ENCODE measurements at places on chromosomes 2 and 18.

DNA sequence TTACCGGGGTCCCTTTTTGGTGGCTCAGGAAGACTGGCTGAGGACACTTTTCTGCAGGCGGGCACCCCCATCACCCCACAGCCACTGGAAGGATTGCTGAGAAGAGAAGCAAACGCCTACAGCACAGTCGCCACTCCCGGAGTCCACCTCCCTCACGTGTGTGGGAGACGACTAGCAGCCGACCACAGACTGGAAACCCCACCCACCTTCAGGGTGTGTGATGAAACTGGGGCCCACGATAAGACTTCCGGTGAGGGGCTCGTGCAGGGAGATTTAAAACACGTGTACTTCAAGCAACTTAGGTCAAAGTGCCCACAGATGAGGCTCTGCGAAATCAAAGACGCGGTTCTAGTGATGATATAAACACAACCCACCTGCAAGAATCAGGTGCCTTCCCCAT lies 26.3 kb downstream of the MBP start:
- DNase-seq = peak; percentile 70

GRCh38 chr18:12946549-12947284 lies 1.1 kb upstream of the SEH1L start:
- peak; percentile 69 for DNase-seq

DNA sequence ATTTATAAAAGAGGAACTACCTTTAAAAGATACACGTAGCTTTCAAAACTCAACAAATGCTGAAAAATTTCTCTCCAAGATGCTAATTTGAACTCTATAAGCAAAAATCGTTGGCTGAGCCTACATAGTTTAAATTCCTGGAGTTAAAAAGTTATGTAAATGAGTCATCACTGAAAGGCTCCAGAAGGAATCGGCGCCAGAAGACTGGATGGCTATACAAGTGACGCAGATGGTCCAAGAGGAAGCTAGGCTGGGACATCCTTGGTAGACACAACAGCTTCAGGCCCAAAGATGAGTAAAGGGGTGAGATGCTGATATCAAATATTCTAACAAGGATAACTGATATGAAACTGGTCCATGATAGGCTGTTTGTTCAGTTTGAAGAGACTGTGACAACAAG lies 22.8 kb upstream of the DNAH6 start:
- DNase-seq = peak; percentile 91

DNA sequence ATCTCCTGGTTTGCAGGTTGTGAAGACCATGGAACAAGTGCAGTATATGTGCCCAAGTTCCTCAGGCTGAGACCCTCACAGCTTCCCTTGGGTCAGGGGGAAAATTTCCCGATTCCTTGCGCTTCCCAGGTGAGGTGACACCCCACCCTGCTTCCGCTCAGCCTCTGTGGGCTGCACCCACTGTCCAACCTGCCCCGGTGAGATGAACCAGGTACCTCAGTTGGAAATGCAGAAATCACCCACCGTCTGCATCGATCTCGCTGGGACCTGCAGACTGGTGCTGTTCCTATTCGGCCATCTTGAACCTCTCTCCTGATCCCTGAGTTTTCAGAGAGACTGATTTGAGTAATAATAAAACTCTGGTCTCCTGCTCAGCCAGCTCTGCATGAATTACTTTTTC lies 30.6 kb downstream of the CHCHD5 start:
- no peak for DNase-seq

DNA sequence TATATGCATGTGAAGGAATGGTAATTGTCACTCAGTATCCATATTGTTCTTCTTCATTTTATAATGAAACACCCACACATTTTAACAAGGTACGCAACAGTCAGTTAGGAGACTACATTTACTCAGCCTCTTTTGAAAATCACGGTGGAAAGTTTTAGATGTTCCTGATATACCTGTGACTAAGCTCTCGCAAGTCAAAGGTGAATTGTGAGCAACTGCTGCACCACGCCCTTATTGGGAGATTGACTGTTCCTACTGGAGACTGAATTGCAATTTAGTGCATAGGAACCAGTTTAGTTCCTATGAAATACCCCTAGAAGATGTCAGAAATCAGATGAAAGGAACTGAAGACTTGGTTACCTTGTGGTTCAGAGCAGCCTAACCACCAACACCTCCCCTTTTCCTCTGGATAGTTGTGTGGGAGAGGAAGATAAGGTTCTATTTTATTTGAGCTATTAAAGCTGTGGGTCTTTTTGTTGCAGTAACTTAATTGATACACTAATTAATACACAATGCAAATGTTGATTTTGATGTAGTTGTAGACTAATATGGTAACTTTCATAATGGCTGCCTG lies 1280.5 kb upstream of the CDH2 start:
- no peak for DNase-seq

- peak; percentile 39 for DNase-seq
Observed at GRCh38 chr2:203887677-203888076, 20.1 kb downstream of the CTLA4 start.

- DNase-seq = no peak
Observed at GRCh38 chr2:5519286-5519685, 172.9 kb upstream of the SOX11 start.

DNA sequence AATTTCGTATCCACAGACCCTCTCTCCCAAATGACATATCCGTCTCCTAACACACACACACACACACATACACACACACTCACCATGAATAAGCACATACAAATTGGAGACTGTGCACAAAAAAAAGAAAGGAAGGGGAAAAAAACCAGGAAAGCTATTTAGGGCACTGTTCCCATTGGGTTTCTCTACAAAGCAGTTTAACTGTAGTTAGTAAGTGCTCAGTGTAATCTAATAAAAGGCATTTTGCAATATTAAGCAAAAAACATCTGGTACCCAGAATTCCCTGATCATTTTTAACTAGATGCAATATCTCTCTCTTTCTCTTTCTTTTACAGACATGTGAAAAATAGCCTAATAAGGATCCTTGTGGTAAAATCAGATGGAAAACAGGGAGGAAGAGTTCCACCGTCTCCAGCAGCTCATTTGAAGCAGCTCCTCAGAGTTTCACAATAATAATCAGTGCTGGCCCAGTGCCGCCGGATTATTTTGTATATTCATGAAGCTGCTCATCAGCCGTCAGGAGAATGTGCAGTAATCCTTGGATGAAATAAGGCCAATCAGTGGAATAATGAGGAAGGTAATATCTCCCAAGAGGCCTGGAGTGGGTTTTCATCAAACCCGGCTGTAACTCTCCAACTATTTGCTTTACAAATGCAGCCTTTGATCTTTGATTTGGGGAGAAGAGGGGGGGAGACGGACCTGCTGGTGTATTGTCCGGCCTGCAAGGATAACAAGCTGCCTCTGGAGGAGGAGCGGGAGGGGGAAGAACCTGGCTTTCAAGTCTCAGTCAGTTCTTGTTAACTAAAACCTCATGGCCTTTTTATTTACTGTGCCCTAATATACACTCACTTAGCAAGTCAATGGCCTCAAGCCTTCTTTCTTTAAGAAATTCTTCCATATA lies 227.6 kb upstream of the SMIM21 start:
- no peak for DNase-seq

GRCh38 chr2:154263206-154263605 lies 391.5 kb downstream of the GALNT13 start:
- no peak for DNase-seq

- no peak for DNase-seq
Observed at GRCh38 chr18:36322408-36322728, 24.9 kb downstream of the FHOD3 start.

DNA sequence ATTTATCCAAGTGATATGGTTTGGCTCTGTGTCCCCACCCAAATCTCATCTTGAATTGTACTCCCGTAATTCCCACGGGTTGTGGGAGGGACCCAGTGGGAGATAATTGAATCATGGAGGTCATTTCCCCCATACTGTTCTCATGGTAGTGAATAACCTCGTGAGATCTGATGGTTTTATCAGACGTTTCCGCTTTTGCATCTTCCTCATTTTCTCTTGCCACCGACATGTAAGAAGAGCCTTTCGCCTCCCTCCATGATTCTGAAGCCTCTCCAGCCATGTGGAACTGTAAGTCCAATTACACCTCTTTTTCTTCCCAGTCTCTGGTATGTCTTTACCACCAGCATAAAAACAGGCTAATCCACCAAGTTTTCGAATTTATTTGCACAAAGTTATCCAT lies 20.3 kb upstream of the CHST10 start:
- DNase-seq = no peak

GRCh38 chr2:170170281-170171040 lies 7.5 kb upstream of the MYO3B start:
- DNase-seq = no peak

DNA sequence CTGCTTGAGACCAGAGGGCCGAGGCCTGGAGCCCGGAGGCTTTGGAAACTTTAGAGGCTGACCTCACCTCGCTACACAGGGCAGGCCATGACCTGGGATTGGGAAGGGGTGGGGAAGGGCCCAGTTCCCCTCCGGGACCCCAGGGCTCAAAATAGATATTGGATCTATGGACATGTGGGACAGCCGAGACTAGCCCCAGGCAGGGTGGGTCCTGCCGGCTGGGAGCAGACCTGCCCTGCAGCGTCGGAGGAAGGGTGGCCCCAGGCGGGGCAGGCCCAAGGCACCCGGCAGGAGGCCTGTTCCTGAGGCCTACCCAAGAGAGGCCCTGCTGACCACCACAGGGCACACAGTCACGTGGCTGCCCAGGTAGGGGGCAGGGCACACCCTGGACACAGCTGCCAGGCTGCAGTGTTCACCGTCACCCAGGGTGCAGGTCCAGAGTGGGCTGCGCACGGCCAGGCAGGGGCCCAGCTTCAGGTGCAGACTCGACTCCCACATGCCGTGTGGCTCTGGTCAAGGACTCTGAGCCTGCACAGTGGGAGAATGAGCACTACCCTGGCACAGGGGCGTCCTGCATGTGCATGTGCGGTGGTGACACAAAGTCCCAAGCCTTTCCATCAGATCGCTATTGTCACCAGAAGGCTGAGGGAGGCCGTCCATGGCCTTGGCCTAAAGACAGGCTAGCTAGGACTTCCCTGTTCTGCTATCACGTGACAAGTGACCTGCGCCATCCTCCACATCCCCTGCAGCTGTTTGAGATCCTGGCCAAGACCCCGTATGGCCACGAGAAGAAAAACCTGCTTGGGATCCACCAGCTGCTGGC lies 13.2 kb downstream of the ANO7 start:
- DNase-seq = no peak

GRCh38 chr2:48414980-48415835 lies 114.7 kb upstream of the STON1 start:
- DNase-seq = no peak

DNA sequence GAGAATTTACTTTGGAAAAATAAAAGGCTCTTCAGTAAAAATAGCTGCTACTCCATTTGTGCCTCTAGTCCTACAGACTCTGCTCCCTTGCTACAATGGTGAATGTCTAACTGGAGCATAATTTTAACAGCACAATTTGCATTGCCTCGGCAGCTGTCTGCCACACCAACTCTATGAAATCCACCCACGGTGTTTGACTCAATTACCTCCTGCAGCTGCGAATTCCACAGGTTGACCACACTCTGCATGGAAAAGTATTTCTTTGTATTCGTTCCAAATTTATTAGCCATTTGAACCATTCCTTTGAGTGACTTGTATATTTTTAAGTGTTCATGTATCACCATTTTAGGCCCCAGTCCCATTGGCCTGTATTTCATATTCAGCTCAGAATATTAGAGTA lies 182.1 kb upstream of the CCDC68 start:
- DNase-seq = no peak

- no peak for DNase-seq
Observed at GRCh38 chr2:85472261-85472660, 53.7 kb downstream of the SH2D6 start.

DNA sequence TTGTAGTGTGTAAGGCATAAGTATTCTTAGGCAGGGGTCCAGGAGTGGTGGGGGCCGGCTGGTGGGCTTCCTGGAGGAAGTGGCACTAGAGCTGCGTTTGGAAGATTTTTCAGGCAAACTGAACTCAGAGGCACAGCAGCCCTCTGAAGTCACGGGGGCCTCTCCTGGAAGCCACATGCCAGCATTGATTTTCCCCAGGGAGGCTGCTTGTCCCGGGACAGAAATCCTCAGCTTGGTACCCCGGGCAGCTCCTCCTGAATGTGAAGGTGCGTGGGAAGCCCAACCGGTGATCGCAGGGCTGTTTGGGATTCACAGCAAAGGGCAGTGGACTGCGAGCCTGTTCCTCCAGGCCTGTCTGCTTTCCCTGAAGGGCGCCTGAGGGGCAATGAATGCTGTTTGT lies 1.6 kb upstream of the PDIA6 start:
- no peak for DNase-seq

- DNase-seq = no peak
Observed at GRCh38 chr2:121473512-121473911, 57.2 kb upstream of the RNU4ATAC start.

DNA sequence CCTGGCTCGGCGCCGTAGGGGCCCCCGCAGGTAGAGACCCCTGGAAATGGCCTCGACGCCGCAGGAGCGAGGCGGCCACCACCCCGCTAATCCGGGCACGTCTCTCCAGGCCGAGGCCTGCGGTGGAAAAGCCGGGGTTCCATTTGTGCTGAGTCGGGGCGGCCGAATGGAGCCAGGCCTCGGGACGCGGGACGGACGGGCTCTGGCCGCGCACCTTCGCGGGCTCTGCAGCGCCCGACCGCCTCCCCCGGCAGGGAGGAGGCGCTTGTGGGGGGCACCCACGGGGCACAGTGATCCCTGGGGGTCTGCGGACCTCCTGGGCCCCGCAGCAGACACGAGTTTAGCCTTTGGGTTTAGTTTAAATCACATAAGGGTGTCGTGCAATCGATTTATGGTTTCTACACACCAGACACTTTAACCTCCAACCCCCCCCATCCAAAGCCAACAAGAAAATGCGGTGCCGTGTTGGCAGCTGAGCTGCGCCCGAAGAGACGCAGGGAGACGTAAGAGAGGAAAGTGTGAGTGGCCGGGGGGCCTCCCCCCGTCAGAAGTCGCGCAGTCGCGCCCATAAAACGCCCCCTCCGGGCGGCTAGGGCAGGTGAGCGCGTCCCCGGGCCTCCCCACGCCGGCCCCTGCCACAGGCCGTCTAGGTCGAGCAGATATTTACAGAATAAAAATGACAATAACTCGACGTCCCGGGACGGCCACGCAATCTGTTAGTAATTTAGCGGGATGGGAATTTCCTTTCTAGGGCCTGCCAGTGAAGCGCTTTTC lies 1.0 kb upstream of the NFATC1 start:
- peak; percentile 65 for DNase-seq

DNA sequence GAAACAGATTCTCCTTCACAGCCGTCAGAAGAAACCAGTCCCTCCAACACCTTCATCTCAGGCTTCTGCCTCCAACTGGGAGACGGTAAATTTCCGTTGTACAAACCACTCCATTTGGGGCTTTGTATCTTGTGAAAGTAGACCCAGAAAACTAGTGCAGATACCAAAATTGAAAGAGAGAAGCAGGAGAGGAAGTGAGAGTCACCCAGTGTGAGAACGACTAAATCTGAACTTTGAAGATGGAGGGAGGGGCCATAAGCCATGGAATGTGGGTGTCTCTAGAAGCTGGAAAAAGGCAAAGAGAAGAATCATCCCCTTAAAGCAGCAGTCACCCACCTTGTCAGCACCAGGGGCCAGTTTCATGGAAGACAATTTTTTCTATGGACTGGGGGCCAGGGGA lies 88.3 kb upstream of the LRATD1 start:
- DNase-seq = no peak

- no peak for DNase-seq
Observed at GRCh38 chr2:99414566-99414965, 75.3 kb downstream of the REV1 start.

GRCh38 chr2:179793238-179793637 lies 68.2 kb downstream of the ZNF385B start:
- DNase-seq = no peak

- no peak for DNase-seq
Observed at GRCh38 chr2:42575458-42576064, 7.1 kb downstream of the MTA3 start.

- DNase-seq = no peak
Observed at GRCh38 chr2:205273148-205273547, 409.2 kb upstream of the NRP2 start.

GRCh38 chr2:237723602-237724001 lies 75.0 kb upstream of the RBM44 start:
- DNase-seq = no peak
